Sigmoid colon (tissue), 7 donors: ENCODE measurements at places on chromosomes 6 and 20. TPM values are rescaled to one million over a fixed set of nuclear protein-coding genes. Genes with fewer than 3 reads are reported as not detected.

PAQR8 gene
- total RNA-seq = 17.4 TPM

- DNase-seq = no peak
Measured at GRCh38 chr6:45327956-45328522, at the start of gene RUNX2. Gene RUNX2, plus strand, starts transcription at chr6:45328330. Its CDS starts 397 bp downstream, at chr6:45328727.

ROS1 gene
- not detected for total RNA-seq

- DNase-seq = no peak
Measured at GRCh38 chr6:13538600-13538999, 35.8 kb upstream of the SIRT5 start.

WFDC13 gene
- total RNA-seq = not detected

GRCh38 chr6:136051140-136051775, 198.9 kb downstream of the MTFR2 start:
- no peak for DNase-seq

DNA sequence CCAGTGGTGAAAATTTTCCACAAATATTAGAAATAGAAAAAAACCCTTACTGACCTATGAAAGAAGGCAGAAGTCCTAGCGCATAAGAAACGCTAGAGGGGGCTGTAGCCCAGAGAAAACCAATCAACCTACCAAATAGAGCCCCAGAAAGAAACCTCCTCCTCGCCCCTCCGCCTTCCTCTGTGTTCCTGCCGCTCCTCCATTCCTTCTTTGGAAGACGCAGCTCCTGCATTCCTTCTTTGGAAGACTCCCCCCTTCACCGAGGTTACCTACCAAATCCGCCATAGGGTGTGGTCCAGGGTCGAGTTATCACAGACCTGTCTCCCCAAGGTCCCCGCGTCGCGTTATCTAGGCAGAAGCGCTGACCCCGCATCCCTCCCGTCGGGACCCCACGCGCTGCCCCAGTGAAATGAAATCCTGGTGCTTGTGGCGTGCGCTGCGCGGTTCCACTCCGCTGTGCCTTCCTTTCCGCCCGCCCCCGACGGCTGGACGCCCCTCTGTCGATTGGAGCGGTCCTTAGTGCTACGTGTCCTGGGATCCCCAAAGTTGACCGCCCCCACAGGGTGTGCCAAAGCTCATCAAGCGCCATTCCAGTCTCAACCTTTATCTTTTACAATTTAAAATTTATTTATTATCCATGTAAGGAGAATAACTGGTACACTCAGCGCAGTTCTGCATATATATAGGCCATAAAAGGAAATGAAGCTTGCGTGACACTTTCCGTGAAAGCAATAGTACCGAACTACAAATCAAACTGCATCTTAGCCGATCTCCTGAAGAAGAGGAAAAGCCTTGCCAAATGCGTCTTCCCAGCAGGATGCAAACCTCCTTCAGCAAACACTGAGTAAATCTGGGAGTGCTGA, 13.0 kb downstream of the RPP21 start:
- DNase-seq = peak; percentile 89

DNA sequence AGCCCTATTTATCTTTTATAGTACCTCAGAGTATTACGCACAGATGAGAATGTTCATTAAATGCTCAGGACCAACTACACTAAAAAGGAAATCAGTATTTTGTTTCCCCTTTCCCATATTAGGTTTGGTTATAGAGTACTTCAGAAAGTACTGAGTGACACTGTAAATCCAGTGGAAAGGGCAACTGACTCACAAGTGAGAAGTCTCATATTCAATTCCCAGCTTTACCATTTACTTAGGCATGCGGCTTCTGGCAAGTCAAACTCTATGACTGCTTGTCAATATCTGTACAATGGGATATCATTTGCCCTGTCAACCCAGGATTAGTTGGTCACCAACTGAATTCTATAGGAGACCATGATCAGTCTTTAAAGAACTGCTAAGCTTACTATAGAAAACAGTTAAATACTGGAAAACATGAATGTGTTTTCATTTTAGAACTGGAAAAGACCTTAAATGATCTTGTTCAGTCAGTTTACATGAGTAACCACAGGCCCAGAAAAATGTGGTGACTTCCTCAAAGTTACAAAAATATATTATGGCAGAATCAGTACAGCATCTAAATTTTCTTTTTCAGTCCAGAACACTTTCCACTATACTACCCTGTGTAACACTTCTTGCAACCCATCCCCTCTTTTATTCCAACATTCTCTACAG, 3.6 kb downstream of the MAP3K7 start:
- no peak for DNase-seq

BPIFB1 gene
- total RNA-seq = not detected

GRCh38 chr6:7150381-7151064, 42.8 kb downstream of the RREB1 start:
- no peak for DNase-seq

- DNase-seq = no peak
Measured at GRCh38 chr6:159311618-159312017, 142.4 kb downstream of the FNDC1 start.

- DNase-seq = no peak
Measured at GRCh38 chr6:77466055-77466450, 2.8 kb upstream of the HTR1B start.

- no peak for DNase-seq
Measured at GRCh38 chr6:23526526-23526925, 599.5 kb upstream of the NRSN1 start.

PKIG gene
- total RNA-seq = 348 TPM

- DNase-seq = peak; percentile 59
Measured at GRCh38 chr20:63693733-63694583, 2.5 kb upstream of the TNFRSF6B start.

- DNase-seq = no peak
Measured at GRCh38 chr20:8870652-8871051, 198.2 kb upstream of the PLCB4 start.

DEFB116 gene
- total RNA-seq = not detected

DNA sequence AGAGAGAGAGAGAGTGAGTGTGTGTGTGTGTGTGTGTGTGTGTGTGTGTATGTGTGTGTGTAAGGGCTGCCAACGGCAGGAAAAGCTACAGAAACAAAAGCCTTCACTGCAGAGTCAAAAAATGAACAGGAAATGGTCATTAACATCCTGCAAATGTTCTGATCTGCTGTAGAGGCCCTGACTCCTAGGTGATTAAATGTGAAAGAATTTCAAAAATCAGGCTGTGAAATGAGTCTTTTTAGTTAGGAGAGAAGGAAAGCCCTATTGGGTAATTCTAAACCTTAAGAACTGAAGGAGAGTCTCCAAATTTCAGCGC, 166.5 kb upstream of the MYLIP start:
- no peak for DNase-seq

- no peak for DNase-seq
Measured at GRCh38 chr6:4582506-4583417, 193.4 kb upstream of the CDYL start.

- DNase-seq = no peak
Measured at GRCh38 chr6:25056130-25056529, 120.4 kb upstream of the RIPOR2 start.

GRCh38 chr6:118186672-118187567, 279.9 kb downstream of the SLC35F1 start:
- DNase-seq = no peak

- no peak for DNase-seq
Measured at GRCh38 chr6:91135406-91136103, 548.7 kb upstream of the MAP3K7 start.

CLPSL2 gene
- not detected for total RNA-seq

METTL24 gene
- 38.8 TPM for total RNA-seq

- no peak for DNase-seq
Measured at GRCh38 chr6:5247201-5247600, 13.5 kb downstream of the LYRM4 start.

DNA sequence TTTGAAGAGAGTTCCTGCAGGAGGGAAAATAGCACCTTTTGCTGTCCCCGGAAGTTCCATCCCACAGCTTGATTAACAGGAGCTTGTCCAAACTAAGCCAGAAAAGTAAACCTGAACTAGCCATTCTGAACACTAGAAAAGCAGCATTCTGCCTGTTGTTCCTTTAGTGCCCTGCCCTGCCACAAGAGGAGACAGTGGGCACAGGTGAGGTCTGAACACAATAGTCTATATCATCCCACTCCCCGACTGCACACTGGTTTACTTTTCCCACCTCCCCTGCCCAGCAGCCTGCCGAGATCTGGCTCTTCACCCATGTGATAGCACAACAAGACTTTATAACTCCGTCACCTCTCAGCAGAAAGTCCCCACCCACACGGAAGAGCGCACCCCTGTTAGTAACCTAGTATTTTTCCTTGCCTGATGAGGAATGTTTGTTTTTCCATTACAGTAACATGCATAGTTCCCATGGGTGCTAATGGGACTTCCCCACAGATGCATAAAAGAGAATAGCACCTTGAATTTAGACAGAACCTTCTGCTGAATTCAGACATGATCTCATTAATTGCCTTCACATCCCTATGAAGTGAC, 59.7 kb downstream of the TFAP2A start:
- no peak for DNase-seq

PRKN gene
- 173 TPM for total RNA-seq

- no peak for DNase-seq
Measured at GRCh38 chr6:15380351-15380750, 134.5 kb downstream of the JARID2 start.

DNA sequence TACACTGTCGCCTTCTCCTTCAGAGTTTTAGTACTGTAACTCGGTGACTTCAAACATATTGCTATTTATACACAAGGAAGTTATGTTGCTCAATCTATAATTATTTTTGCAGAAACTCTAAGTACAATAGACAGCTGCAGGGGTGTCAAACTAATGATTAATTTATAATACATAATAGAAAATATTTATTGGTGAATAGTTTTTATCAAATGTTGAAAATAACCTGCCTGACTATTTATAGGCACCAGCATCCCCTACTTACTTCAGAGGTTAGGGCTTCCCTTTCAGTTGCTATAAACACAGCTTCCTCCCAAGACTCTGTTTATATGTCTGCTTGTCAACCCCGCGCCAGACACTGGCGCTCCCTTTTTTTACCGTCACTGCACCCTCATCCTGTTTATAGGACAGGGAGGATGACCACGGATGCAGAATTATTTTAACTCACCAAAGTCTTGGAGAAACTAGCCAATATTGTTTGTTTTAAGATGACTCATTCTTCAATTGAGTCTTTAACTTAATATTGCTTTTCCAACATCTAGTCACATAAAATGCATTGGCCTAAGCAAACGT, 225.0 kb downstream of the ALDH8A1 start:
- DNase-seq = no peak

CTAGE9 gene
- total RNA-seq = not detected

- DNase-seq = no peak
Measured at GRCh38 chr6:163698086-163698485, 283.6 kb downstream of the QKI start.

FUT9 gene
- 1.2 TPM for total RNA-seq

GRCh38 chr6:162217058-162217457, 510.5 kb downstream of the PRKN start:
- no peak for DNase-seq

DNA sequence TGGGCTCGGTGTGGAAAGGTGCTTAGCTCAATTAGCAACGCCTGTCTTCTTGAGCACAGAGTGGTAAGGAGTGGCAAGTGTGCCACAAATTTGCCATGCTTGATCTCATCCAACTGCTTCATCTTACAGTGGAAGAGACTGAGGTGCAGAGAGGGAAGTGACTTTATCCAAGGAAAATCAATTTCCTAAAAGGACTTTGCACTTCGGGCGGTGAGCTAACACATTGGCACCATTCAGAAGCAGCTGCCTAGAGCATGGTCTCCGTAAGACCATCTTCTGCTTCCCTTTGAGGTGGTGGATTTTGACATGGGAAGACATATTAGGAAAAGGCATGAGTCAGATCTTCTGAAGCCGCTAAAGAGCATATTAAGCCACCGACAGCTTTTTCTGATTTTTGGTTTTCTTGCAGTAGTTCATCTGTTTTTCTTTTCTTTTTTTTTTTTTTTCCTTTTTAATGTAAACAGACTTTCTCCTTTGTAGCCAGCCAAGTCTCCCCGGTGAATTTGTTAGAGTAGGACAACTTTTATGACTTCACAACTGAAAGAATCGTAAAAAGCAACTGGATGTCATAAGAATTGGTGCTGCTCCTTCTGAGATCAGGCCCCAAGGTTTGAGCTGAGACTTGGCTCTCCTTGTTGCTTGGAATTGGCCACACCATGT, 273.2 kb downstream of the CDC5L start:
- no peak for DNase-seq

DNA sequence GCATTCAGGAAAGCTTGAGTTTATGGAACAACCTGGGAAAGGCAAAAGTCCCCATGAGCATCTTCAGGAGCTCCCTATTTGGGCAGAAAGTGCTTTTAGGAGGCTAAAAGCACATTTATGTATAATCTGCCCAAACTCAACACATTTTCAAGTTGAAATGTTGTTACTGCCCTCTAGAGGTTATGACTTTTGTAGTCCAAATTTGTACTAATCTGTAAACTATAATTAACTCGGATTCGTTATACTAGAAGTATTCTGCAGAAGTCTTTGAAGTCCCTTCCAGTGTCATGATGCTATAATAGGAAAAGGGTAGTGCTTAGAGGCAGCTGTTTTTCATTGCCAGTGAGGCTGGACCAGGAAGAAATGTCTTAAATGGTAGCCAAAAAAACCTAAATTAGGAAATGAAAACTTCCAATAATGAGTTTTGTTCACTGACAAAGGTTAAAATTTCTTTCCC, 44.8 kb upstream of the EMILIN3 start:
- DNase-seq = no peak

DNA sequence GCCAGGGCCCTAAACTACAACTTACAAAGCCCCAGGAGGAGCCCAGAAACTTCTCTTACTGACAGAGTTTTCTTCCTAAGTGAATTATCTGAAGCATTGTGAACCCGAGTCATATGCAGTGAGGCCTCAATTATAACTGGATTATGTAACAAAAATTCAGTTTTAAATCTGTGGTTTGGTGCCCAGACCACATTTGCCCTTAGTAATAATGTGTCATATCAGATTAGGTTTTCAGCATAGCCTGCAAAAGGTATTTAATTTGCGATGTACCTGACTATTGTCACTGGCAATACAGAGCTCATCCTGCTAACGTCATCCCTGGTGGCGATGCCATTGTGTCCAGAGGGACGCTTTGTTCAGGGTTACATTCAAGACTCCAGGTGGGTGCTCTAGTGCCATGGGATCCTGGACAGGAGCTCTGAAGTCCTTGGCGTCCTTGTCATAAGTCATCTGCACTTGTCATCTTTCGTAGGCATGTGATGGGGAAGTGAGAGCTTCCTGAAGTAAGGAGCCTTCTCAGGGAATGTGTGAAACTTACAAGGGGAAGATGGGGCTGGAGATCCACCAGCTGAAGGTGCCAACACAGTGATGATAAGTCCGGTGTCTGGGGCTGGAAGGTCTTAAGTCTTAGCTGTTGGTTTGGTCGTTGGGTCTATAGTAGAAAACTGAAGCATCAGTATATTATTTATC, 65.1 kb downstream of the HIVEP1 start:
- no peak for DNase-seq

LY86 gene
- total RNA-seq = 3.9 TPM

GRCh38 chr6:152859225-152859624, 108.6 kb downstream of the VIP start:
- no peak for DNase-seq

- DNase-seq = no peak
Measured at GRCh38 chr20:14116037-14116436, 120.7 kb downstream of the MACROD2 start.

- peak; percentile 83 for DNase-seq
Measured at GRCh38 chr20:44643596-44644229, 7.8 kb downstream of the ADA start.
